ENCODE measurements at places on chromosomes 3 and 15.

DNA sequence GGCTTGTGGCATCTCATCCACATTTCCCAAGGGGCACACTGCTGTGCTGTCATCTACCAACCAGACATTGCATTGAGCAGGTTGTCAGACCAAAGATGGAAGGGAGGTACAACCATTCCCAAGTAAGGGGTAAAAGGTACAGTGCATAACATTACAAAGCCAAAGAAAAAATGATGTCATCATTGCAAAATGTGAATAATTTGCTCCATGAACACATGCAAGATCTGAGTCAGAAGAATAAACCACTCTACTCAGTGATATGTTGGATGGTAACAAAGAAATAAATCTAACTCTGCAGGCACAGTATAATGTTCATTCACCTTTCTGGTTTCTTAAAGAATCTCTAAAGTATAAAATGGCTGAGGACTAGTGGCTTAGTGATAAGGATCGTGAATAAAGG is 202.7 kb downstream of the MAGI1 start:
- no peak for DNase-seq

DNA sequence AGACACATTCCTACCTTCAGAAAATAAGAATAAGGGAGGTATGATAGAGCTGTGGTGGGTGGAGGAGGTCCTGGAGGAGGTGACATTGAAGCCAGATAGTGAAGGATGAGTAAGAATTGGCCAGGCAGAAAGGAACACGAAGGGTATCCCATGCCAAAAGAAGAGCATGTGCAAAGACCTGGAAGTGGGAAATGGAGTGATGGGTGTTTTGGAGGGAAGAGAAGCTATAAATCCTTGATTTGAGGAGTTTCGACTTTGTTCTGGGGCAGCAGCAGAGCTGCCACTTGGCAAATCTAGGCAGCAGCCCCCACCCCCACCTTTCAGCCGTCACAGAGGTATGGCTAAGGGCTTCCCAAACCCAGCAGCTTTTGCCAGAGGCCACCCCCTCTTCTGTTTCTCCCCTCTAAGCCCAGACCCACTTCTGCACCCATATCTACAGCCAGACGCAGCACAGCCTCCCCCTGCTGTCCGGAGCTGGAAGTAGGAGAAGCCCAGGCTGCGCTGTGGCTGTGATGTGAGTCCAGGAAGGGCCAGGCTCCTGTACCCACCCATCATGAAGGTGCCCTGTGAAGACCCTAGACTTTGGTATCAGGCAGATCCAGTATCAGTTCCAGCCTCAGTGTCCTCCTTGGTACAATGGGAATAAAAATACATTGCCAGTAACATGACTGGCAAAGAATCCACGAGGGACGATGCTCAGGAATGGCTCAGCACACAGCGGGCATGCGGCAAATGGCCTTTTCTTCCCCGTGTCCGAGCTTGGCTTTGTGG is 188.7 kb upstream of the LINGO1 start:
- DNase-seq, result peak; percentile 63

GRCh38 chr3:16290827-16291196 is 25.8 kb downstream of the OXNAD1 start:
- no peak for DNase-seq

GRCh38 chr15:58138106-58138505 is at the start of gene AQP9:
Gene AQP9 (plus strand): TSS chr15:58138381. CDS start chr15:58138566, 185 bp downstream.
- no peak for DNase-seq

DNA sequence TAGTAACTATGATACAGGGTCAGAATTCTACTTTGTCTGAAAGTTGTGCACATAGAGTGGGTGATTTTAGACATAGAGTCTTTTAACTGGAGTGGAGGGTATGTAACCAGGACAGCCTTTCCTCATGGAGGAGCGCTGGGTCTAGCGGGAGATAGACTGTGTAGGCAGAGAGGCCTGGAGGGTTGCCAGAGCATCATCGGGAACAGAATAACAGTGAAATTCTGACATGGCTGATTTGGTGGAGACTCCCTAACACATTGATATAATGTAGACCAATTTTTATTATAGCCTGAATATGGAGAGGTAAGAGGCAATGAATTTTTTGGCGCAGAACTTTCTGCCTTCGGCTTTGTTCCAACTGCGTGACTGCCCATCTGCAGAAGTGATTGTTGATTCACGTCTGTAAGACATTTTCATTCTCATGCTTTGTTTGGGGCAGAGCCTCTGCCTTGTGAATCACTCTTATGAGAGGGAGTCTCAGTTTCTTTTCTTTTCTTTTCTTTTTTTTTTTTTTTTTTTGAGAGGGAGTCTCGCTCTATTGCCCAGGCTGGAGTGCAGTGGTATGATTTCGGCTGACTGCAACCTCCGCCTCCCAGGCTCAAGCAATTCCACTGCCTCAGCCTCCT is 16.0 kb downstream of the LPP start:
- no peak for DNase-seq

GRCh38 chr15:101277943-101278564 is 769 bp upstream of the SELENOS start:
- no peak for DNase-seq

- no peak for DNase-seq
Measured at GRCh38 chr15:77851086-77851485, 218.4 kb upstream of the LINGO1 start.

DNA sequence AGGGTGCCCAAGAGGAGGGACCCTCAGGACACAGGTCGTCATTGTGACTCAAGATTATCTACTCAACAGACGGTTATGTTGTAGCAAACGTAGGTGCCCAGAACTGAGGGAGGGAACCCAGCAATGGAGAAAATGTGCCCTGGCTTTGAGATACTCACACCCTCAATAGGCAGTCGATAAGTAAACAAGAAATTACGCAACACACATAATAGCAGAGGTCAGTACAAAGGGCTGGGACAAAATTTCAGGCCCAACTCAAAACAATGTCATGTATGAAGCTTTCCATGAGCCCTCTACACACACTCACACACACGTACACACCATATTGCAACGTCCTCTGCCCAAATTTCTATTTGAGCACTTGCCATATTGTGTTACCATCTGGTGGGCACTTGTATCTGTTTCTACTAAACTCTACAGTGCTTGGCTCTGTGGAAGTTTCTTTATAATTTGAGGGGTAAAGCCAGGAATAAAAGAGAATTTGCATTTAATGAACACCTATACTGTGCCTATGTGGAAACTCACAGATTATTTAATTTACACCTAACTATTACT is 114.6 kb upstream of the TRIM42 start:
- DNase-seq, result no peak

DNA sequence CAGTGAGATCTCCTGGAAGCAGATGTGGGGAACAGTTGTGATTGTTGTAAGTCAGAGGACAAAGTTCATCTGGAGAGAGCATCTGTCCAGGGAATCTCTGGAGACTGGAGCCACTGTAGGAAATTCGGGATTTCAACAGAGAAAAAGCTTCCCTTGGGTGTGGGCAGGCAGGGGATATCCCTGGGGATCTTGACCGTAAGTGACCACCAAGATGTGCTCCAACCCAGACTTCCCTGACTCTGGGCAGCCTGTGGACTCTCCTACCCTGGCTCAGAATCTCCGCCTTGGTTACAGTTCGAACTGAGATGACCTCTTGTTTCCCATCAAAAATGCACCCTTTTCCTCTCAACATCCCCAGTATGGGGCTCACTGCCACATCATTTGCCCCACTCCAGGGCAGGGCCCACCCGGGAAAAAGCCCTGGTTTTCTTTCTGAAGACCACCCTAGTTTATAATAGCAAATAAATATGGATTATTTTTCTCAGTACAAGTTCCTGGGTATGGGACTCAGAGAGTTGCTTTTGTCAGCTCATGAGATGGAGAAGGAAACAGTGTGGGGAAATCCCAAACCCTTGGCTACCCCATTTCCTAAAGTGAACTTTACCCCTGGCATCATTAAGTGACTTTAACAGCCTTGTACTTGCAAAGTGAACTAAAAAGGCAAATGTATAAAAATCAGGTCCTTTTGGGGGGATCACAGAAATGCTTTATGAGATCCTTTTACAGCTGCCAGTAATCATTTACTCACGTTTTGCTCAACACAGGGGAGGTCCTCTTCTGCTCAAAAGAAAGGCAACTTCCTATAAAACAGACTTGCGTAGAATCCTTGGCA is 89.9 kb downstream of the CCNL1 start:
- no peak for DNase-seq

GRCh38 chr3:55519019-55519418 is 31.9 kb upstream of the WNT5A start:
- DNase-seq, result no peak

DNA sequence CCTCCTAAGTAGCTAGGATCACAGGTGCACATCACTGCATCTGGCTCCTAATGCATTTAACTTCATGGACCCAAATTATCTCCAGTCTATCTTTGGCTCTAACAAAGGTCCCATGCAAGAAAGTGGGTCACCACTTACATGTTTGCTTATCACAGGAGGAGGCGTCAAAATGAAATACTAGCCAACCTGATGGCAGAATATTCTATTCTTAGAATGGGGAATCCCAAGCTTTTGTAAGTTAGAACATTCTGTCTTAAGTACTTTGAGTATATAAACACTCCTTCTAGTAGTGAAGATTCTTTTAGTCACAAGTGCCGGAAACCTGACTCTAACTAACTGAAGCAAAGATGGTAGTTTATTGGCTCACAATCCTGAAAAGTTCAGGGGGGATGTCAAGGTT is 72.0 kb upstream of the ADAMTS9 start:
- no peak for DNase-seq

DNA sequence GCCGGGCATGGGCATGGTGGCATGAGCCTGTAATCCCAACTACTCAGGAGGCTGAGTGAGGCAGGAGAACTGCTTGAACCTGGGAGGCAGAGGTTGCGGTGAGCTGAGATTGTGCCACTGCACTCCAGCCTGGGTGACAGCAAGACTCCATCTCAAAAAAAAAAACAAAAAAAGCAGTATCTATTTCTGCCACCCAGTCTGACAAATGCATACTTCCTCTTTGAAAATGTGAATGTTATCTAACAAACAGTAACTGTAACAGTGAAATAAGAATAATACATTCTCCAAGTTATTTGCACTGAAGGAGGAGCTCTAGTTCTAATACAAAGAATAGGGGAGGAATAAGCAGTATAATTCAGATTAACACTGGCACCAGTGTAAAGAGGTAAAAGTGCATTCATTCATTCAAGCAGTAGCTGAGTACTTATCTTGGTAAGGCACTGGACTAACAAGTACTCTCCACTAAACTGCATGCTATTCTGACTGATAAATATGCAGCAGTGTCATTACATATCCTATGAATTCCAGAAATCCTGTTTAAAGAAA is 12.9 kb downstream of the VPS13C start:
- DNase-seq, result no peak

GRCh38 chr3:62795978-62796657 is 79.1 kb downstream of the CADPS start:
- DNase-seq, result no peak

- no peak for DNase-seq
Measured at GRCh38 chr3:118055381-118055780, 979.3 kb downstream of the IGSF11 start.

DNA sequence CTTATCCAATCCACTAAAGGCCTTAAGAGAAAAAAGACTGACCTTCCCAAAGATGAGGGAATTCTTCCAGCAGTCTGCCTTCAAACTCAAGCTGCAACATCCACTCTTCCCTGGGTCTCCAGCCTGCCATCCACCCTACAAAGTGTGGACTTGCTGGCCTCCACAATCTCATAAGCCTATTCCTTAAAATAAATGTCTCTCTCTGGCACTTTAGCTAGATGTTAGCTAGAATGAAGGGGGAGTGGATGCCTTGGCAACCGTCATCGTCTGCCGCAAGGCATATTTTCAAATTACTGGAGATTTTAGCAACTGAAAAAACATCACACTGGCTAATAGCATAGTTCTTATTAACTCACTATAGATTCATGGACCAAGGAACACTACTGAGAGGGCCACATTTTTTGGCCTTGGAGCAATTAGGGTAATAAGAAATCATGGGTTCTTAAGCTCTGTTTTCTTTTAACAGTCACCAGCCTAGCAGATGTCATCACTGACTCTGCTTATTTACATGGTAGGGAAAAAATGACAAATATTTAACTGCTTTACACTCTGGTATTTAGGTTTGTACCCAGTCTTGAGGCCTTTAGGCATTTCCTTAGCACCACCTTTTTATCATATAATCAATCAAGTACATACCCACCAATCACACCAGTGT is 245.3 kb downstream of the MYRIP start:
- DNase-seq, result no peak

DNA sequence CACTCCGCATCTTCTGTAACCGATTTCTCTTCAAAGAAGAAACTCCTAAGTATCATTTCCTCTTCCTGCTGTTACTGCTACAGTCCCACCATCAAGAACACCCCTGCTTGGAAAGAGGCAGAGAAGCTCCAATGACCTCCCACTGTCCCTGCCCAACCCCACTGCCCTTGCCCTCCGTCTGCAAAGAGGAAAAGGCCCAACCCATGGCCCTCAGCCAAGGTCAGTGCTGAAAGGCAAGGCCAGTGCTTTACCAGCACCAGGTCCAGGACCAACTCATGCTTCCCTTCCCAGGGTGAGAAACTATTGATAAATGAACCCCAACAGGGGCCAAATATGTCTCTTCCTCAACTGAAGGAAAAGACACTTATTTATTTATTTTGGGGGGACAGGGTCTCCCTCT is 22.5 kb downstream of the FAM240A start:
- no peak for DNase-seq

- no peak for DNase-seq
Measured at GRCh38 chr15:28096670-28097431, 2.3 kb downstream of the OCA2 start.

DNA sequence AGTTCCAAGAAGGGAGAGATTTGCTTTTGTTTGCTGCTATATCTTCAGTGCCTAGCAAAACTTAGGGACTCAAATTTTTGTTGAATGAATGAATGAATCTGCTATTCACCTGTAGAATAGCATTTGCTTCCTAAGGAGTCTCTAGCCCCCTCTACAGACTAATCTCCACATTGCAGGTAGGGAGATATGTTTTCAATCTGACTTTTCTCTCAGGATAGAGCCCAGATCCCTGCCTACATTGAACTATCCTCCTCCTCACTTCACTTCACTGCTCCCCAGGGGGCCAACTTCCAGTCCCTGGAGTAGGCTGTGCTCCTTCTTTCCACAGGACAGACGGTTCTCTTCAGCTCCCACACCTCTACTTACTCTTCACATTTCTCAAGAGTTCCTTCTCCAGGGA is 81.9 kb upstream of the PTX3 start:
- DNase-seq, result no peak

DNA sequence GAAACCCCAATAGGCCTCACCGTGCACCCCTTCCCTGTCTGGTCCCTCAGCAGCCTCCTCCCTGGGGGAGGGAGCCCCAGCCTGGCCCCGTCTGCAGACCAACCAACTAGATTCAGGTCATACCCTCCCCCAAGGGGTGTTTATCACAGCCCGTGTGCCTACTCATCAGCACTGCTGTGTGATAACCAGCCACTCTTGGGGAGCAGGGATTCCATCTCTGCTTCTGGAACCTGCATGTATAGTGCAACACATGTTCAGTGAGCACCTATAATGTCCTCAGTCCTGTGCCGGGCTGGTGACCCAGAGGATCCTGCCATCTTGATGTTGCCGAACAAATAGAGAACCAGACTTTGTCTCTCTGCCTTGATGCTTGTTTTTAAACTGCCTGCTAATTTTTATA is 6.6 kb upstream of the SLCO2A1 start:
- DNase-seq, result no peak

All from SW480 (cell line).